Erythroblast (primary cell): ENCODE measurements at places on chromosomes 7 and 10.

GRCh38 chr7:15463801-15464666 is 97.8 kb downstream of the AGMO start:
- no peak for DNase-seq

- DNase-seq, result no peak
Measured at GRCh38 chr7:983004-983615, at the start of gene CYP2W1. CYP2W1 (plus strand) TSS chr7:983181; CDS start chr7:983212, 31 bp downstream.

DNA sequence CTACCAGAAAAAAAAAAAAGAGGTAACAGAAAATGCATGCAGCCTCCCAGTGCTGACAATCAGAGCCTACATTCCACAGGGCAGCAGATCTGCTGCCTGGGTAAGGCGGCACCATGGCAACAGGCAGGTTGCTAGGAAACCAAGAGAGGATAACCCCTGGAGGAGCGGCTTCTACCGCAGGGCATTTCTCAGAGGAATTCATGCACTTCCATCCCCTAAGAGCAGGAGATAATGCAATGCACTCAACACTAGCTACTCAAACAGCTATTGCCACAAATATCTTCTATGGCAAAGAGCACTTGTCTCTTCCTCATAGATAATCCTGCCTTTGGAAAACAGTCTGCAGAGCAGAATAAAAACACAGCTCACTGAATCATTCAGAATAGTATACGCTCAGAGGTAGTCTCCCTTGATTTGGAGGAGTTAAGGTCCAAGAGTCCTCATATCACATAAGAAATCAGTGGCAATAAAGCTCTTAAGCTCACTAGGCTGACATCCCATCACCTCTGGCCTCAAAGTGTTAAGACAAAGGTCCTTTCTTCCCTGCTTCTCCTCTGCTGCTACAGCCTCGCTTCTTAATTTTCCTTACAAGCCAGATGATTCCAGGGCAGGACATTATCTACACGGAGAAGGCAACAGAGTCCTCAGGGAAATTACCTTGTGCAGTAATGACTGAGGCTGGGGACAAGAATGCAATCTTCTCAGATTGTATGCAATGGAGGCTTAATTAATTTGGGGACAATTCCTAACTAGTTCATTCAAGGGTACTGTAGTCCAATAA is 10.7 kb downstream of the PSAP start:
- DNase-seq, result peak; percentile 66

GRCh38 chr10:80589726-80590373 is 52.1 kb downstream of the SH2D4B start:
- no peak for DNase-seq

DNA sequence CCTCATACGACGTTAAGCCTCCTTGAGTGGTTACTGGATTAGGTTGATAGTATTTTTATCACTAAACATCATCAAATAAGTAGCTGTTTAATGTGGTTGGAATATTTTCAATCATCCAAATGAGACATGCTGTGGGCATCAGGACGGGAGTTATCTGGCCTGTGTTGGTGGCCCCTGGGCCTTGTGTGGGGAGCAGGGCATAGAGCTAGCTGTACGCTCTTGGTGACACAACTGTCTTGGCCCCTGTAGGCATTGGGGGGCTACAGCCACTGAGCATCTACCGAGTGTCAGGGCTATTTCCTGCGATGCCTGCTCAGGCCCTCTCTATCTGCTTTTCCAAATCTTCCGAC is 28.3 kb downstream of the BAG3 start:
- DNase-seq, result no peak

DNA sequence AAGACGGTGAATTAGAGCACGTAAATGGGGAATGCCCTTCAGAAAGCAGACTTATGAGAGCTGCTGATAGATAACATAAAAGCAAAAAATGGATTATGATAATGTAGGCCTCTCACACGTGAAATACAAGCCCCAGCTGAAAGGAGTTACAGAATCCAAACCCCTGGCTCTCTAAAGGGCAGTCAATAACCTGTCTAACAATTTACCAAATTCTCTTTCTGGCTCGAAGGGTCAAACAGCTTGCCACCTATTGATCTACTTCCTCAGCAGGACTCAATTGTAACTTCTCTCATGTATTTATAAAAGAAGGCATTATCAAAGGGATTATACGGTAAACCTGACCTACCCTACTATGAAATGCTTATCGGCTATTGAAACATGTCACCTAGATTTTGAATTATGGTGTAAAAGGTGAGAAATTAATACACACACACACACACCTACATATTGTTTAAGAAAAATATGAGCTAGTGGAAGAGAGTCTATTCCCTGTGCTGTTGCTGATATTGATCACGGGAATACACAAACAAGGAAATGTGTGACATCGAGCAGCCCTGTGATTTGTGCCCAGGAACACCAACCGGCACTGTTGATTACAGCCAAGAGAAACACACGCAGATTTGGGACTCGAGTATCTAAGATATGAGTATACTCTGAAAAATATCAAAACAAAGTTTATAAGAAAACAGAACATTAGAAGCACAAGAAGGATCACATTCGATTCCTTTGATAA is 135.6 kb upstream of the NEBL start:
- DNase-seq, result no peak

GRCh38 chr10:96560966-96561887 is 25.6 kb downstream of the TM9SF3 start:
- no peak for DNase-seq

DNA sequence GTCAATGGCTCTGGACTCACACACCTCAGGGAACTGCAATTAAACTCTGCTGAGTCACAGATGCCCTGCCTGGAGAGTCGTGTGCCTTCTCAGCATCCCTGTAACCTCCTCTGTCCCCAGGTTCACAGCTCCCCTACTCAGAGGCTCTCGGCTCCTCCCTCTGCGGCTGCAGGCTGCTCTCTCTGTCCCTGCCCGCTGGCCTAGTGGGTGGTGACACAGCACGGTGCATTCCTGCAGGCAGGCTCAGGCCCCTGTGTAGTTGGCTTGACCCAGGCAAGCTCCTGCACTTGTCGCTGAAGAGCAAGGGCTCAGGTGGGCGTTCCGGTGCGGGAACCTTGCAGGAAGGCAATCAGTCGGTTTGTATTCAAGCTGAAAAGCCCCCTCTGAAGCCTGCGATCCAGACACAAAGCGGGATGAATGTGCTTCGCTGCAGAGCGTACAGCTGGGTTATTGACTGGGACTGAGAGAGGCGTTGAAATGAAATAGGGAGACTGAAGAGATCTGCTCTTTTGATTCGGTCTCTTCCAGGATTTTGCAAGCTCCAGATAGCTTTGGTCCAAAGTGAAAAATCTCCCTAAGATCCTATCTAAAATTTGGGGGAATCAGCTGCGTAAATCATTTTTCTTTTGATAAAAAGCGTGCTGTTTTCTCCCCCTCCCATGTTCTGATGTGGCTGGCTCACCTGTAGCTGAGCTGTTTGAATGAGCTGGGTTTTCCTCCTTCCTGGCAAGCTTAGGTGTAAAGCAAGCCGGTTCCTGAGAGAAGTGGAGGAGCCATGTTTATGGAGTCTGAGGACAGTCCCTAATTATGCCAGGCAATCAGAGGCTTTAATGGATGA is 208.7 kb upstream of the PHYHIPL start:
- DNase-seq, result no peak

GRCh38 chr7:102992938-102993717 is 80.3 kb downstream of the LRRC17 start:
- peak; percentile 16 for DNase-seq

DNA sequence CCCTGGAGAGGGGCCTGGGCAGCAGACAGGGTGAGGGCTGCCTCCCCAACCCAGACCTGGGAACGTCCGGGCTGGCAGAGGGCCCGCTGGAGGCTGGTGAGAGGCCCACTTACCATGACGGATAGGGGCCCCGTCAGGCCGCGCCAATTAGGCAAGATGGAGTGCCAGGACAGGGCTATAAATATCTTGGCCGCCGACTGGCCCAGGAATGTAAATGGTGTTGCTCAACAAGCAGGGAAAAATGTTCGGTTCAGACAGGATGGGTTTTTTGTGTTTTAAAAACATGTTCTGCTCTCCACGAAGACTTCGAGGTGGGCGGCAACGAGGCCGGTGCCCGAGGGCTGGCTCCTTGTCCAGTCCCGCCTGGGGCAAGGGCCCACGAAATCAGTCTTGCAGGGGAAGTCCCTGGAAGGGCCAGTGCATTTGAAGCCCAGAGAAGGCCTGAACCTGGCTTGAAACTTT is 35.8 kb upstream of the ELN start:
- DNase-seq, result no peak

- no peak for DNase-seq
Measured at GRCh38 chr10:69270990-69271389, 7.3 kb upstream of the HK1 start.

- peak; percentile 87 for DNase-seq
Measured at GRCh38 chr7:16668049-16668858, 22.3 kb downstream of the BZW2 start.

- DNase-seq, result no peak
Measured at GRCh38 chr7:44403775-44404174, 78.4 kb upstream of the CAMK2B start.

DNA sequence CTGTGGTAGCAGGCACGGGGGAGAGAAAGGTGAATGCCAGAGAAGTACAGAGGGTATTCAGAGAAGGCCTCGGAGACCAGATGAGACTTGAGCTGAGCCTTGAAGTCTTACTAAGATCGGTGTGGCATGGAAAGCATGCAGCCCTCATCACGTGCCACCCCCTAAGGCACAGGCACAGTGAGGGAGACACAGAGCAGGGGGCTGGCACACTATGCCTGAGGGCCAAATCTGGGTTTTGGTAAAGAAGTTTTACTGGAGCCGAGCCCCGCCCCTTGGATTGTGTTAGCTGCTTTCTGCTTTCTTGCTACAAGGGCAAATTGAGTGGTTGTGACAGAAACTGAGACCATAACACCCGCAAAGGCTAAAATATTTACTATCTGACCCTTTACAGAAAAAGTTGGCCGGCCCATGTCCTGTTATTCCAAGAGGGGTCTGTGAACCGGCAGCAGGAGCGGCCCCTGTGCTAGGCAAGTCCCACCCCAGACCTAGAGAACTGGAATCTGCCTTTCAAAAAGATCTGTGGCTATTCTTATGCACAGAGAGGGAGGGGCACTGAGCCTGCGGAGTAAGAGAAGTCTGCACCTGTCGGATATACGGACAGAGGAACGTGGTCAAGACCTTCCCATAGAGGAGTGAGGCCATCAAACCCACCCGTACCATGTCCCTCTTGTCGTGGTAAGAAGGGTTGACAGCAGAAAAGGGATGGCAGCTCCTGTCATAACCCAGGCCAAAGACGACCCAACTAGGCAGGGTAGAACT is 109.3 kb upstream of the RHEB start:
- DNase-seq, result no peak

DNA sequence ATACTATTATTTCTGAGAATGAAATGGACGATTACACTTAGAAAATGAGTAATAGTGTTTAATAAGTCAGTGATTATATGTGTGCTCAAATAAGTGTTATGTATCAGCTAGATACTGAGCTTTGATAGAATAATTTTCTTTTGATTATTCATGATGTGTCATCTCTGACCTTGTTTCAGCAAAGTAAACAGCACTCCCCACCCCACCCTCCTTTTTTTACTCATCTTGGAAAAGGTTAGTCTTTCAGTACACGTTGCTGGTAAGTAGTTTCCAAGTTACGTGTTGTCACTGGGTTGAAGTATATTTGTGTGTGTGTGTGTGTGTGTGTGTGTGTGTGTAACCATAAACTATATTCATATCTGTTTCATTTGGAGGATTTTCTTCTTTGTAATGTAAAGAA is 84.1 kb downstream of the GNAI1 start:
- DNase-seq, result peak; percentile 37

- DNase-seq, result no peak
Measured at GRCh38 chr10:85648279-85648754, 718.3 kb downstream of the GRID1 start.

- no peak for DNase-seq
Measured at GRCh38 chr10:31706464-31707092, 222.1 kb downstream of the ARHGAP12 start.

DNA sequence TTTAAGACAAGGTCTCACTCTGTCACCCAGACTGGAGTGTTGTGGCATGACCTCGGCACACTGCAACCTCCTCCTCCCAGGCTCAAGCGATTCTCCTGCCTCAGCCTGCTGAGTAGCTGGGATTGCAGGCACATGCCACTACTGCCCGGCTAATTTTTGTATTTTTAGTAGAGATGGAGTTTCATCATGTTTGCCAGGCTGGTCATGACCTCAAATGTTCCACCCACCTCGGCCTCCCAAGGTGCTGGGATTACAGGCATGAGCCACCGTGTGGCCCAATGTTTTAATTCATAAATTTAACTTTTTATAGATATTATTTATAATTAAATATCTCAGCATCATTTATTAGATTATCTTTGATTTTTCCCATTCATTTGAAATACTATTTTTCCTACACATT is 658.0 kb upstream of the NRG3 start:
- no peak for DNase-seq

DNA sequence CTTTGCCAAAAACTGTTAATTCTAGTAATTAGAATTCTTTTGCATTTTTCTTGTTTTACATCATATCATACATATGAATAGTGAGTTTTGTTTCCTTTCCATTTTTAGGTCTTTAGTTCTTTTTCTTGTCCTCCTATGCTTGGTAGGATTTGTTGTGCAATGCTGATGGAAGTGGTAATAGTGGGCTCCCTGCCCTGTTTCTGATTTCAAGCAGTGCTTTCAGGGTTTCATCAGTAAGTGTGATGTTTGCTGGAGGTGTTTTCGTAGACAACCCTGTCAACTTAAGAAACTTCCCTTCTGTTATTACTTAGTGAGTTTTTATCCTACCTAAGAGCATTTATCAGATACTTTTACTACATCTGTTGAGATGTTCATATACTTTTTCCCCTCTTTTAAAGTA is 50.5 kb downstream of the CSGALNACT2 start:
- DNase-seq, result no peak

- no peak for DNase-seq
Measured at GRCh38 chr7:772005-772294, 44.9 kb upstream of the PRKAR1B start.

DNA sequence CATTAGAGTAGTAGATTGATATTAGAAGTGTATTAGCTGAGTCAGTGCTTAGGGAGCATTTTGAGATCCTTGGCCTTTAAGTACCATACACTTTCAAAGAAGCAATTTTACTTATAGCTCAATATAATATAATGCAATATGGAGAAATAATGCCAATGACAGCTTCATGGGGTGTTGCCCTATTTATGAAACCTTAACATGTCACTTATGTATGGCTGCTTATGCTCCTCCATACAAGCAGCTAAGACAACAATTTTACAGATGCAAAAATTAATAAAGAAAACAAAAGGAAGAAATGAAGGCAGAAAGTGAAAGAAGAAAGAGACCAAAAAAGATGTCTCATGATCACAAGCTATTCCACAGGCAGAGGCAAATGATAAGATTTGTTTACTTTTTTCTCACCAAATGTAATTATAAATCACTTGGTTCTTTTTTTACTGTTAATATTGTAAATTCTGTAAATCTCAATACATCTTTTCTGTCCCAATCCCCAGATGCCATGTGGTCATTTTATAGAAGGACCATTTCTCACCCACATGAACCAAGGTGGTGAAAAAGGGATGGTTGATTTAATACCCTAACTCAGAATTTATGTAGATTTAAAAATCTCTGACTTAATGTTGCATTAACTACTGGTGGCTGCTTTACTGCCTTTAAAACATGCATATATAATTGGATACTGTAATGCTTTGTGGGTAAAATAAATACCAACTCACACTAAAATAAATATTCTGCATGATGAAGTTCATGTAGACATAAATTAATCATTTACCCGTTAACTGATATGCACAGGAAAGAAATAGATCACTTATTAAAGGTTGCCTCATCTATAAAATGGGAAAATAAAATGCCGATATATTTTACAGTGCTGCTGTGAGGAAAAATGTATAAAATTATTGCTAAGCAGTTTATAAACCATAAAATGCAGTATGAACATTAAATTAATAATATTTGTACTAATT is 33.5 kb upstream of the RHOBTB1 start:
- peak; percentile 54 for DNase-seq

- no peak for DNase-seq
Measured at GRCh38 chr10:132200344-132201110, 13.8 kb downstream of the DPYSL4 start.

GRCh38 chr7:151157645-151158329 is 9.7 kb downstream of the GBX1 start:
- no peak for DNase-seq
